Activated CD4-positive, CD25-positive, alpha-beta regulatory T cell treated with anti-CD3 and anti-CD28 coated beads, Interleukin-2, amount 50 U/mL, for 16 hours (primary cell): ENCODE measurements at places on chromosomes 3 and 15.

DNA sequence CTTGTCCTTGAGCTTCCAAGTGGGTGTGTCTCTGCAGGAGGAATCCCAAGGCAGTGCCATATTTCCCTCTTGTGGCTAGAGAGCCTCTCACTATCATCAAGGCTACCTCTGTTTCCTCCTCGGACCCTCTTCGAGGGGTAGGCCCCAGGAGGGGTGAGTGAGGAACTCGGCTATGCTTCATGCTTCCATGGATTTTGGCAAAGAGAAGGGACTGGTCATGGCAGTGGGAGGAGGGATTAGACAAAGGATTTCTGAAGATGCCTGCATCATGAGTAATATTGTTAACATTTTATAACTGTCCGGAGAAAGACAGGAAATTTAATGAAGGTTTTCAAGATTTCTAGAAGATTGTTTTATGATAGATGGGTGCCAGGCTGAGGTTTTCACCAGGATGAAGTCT, 241.5 kb downstream of the CLSTN2 start:
- DNase-seq: no peak

DNA sequence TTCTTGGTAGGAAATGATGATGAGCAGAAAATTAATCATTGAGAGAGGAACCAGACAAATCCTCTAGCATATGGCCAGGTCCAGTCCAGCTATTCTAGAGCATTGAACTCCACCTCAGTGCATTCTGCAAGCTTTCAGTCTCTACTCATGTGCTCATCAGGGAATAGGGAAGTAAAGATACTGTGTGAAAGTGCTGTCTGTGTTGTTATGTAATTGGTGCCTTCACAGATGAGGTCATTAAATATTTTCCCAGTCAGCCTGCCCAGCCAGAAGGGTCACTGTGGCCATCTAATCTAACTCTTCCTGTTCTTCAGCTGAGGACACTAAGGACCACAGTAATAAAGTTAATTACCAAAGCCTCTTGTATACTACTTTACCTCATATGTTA, 28.2 kb downstream of the C3orf62 start:
- DNase-seq: no peak

GRCh38 chr3:142940472-142940871, 23.0 kb downstream of the PAQR9 start:
- DNase-seq: no peak

DNA sequence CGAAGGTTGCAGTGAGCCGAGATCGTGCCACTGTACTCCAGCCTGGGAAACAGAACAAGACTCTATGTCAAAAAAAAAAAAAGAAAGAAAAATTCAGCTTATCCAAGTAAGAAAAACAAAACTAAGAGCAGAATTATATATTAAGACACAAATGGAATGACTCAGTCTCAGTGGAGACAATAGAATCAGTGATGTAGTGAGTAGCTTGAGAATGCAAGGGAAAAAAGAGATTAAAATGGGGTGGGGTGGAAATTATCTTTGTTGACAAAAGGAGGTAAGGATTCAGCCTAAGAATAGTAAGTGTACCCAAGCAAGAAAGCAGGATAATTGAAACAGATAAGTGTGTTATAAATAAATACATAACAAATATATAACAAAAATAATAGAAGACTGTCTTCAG, 70.7 kb downstream of the BLM start:
- DNase-seq: no peak

DNA sequence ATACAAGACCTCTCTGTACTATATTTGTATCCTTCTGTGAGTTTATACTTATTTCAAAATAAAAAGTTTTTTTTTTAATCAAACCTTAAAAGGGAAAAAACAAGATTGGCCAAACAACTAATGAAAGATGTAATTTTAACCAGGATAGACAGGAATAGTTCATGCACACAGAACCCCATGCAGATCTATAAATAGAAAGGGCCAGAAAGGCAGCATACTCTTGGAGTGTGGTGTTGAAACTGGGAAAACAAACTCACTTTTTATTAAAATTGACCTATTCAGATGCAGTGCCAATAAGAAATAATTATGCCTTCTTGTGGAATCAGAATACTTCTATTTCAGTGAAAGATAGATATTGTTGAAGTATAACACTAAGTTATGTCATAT, 204.6 kb downstream of the PLCL2 start:
- DNase-seq: no peak

GRCh38 chr3:61360297-61360965, 109.2 kb upstream of the FHIT start:
- DNase-seq: no peak

GRCh38 chr15:45645026-45645980, 10.5 kb downstream of the SQOR start:
- no peak for DNase-seq

DNA sequence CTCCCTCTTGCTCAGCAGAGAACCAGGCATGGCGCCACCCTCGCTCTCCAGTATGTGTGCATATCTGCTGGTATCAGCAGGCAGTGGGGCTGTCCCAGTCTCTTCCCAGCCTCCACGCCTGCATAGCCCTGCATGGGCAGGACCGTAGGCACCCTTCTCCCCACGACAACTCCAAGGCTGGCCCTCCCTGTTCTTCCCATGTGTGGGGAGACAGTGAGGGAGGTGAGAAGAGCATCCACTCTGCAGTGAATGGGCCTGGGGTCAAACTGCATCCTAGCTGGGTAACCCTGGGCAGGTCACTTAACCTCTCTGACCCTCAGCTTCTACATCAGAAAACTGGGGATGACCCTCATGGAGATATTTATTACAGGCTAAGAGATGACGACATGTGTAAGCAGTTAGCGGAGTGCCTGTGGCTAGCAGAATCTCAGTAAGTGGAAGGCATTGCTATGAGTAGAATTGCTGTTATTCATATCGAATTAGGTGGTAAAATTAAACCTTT, 13.3 kb upstream of the SSUH2 start:
- DNase-seq: no peak

- no peak for DNase-seq
Observed at GRCh38 chr3:31531452-31531991, 1.2 kb upstream of the STT3B start.

DNA sequence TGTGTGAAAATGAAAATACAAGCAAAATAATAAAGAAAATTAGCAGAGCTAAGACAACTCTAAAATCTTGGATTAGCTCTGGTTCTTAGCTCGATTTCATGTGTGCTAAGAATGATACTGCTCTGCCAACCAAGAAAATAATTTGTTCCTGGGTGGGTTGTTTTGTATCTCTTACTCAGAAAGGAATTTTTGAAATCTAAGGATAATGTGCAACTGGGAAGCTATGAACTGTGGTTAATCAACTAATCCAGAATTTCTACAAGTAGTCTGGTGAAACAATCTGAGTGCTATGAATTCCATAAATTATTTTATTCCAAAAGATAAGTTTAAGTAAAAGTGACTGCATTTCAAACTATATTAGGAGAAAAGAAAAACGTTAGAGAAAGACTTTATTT, 92.0 kb downstream of the TFDP2 start:
- no peak for DNase-seq

- DNase-seq: no peak
Observed at GRCh38 chr3:179948740-179949139, 88.0 kb downstream of the PEX5L start.

DNA sequence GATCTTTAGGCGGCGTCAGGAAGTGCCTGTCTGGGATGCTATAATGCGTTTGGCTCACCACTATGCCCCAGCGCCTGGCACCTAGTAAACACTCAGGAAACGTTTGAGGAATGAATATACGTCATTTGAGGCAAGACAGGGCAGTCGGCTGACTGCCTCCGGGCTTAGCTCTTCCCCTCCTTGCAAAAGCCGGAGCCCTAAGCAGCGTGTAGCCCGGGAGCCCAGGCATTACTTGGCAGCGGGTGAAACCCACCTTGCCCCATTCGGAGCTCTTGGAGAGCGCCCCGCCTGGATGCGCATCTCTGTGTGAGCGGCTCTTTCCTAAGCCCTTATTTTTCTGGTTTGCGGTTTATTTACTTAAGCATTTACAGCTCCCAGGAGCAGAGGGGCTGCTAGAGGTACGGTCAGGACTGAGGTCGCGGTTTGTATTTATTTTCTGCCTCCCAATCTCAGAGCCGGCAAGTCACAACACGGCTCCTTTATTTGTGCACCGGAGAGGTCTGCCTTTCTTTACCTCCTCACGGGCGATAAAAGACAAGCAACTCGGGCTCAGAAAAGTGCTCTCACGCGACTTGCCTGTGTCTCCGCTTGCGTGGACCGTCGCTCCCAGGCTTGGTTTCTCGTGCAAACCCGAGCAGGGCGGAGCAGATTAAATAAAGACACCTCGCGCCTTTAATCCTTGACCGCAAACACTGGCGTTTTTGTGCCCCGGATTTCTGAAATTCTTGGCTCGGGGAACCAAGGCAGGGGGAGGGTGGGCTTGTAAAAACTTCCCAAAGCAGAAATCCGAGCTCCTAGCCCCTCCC, 737 bp upstream of the ITPR1 start:
- no peak for DNase-seq

- DNase-seq: no peak
Observed at GRCh38 chr3:64449026-64449425, 223.8 kb upstream of the PRICKLE2 start.

DNA sequence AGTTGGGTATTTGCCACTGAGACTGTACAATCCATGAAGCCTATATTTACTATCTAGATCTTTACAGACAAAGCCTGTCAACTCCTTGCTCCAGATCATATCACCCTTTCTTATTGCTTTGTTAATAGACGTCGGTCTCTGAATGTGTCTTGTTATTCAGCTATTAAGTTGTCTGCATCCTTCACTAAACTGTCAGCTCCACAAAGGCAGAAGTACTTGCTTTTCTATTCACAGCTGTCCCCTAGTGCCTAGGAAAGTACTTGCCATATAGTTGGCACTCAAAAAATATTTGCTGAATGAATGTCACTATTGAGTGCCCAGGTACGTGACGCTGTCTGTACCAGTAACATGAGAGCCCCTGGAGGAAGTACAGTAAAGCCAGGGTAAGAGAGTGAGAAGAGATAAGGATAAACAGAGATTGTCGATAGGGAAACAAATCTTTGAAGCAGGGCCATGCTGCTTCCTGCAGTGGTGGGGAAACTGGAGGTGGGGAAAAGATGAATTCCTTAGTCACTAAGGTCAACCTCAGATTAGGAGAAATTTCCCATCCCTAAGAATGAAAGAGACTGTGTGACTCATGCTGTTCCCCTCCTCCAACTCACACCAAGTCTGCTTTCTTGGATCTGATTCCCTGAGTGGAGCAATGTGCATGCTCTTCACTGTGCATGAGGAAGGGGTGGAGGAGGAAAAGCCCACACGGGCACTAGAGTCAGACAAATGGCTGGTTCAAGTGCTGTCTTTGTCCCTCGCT, 36.3 kb downstream of the PRICKLE2 start:
- DNase-seq: no peak

DNA sequence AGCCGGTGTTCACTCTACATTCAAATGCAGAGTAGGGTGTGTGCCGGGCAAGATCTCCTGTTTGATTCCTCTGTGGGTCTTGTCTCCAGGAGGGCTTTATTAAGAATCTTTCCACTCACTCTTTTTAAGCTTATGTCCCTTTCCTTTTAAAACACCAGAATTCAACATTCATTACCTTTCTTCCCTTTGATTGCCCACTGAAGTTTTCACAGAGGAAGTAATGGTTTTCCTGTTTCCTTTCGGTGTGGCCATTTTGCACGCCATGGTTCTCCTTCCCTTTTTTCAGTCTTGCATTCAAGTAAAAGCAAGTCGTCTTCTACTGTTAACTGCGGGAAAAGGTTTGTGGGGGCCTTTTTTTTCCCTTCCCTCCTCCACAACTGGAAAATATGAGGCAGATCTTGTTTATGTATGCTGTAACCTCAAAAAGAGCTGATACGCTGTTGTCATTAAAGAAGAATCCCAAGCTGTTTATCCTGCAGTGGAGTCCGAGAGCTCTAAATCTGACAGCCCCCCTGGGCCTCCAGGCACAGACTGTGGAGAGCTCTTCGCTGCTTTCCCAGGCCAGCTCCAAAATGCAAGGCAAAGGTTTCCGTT, 40.5 kb downstream of the FILIP1L start:
- DNase-seq: no peak

GRCh38 chr3:138800248-138800647, 34.5 kb downstream of the PIK3CB start:
- DNase-seq: no peak

DNA sequence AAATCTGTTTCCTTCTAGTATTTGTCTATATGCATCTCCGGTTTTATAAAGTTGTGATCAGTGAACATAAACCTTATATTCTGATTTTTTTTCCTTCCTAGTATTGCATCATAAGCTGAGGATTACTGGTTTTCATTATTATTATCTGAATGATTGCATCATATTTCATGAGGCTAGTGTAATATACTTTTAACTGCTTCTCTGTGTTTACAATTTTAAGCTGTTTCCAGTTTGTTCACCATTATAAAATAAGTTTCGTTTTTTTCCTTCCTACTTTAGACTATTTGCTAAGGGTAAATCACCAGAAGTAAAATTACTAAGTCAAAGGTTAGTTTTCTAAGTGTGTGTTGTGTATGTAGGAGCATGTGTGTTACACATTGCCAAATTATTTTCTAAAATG, 20.2 kb downstream of the SEMA6D start:
- no peak for DNase-seq

DNA sequence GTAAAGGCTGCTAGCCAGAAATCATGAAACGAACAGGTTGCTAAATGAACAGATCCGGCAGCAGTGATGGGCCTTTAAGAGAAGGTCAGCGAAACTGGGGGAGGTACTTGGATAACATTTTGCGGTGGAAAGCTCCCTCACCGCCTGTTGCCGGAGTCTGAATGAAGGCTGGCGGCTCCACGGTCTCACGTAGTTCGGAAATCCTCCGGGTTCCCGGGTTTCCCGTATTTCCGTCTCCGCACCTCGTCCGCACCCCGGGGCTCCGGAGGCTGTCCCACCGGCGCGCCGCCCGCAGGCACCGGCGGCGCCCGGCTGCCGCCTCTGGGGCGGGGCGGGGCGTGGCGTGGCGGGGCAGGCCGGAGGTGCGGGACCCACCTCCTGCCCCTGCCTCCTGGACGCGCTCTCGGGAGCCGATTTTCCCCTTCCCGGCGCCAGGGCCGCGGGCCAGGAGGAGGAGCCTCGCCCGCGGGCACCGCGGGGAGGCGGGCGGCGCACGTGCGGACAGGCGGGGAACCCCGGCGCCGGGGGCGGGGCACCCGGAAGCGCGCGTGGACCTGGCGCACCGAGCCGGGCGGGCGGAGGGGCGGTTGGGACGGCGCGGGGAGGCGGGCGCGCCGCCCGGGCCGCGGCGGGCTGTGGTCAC, at the start of gene ZDHHC23:
Gene ZDHHC23 (plus strand): TSS at position 642 of the 643 bp plus-strand sequence. CDS start 790 bp downstream, outside the sequence.
- peak; percentile 39 for DNase-seq

DNA sequence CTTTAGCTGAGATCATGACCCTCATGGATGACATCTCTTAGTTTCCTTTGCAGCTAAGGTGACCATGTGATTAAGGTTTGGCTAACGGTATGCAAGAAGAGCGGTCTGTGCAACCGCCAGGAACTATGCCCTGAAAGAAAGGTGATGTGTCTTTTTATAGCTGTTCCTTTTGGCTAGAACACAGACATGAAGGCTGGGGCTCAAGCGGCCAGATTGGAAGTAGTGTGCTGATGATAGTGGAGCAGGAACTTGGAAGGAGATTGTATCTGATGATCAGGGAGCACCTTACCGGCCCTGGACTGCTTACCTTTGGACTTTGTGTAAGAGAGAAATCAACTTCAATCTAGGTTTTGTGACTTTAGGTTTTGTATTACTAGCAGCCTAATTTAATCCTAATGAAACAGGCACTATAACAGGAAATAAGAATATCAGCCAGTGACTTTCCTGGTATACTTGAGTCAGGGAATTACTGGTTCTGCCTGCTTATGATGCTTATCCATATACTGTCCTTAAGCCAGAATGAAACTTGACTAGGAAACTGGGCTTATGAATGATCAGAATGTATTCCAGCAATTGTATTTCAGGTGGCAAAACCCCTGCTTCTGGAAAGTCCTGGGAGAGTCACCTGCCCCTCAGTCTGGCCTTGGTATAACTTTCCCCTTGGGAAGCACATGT, 164.3 kb upstream of the LRIG1 start:
- DNase-seq: no peak

- DNase-seq: no peak
Observed at GRCh38 chr3:39216176-39216790, 23.9 kb upstream of the XIRP1 start.
